Hematopoietic multipotent progenitor cell treated with erythropoietin and hydrocortisone succinate and interleukin-3 and kit ligand, for 4 days (in vitro differentiated cells): ENCODE measurements at places on chromosomes 5 and 9.

GRCh38 chr5:93731987-93732386 is 9.4 kb downstream of the POU5F2 start:
- no peak for DNase-seq

DNA sequence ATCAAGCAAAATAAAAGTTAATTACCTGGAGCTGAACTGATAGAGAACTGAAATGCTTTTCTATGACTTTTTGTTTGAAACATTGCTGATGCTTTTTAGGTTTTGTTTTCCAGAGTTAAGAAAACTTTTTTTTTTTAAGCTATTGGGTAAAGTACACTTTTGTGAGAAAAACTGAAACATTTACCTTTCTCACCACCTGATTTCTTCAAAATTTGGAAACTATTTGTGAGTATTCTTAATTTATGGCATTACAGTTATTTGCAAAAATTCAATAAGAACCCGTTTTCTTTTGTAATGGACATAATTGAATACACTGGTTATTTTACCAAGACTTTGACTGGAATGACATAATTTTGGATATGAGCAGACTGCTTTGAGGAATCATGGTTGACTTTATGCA is 6.6 kb downstream of the C9orf153 start:
- peak; percentile 10 for DNase-seq

DNA sequence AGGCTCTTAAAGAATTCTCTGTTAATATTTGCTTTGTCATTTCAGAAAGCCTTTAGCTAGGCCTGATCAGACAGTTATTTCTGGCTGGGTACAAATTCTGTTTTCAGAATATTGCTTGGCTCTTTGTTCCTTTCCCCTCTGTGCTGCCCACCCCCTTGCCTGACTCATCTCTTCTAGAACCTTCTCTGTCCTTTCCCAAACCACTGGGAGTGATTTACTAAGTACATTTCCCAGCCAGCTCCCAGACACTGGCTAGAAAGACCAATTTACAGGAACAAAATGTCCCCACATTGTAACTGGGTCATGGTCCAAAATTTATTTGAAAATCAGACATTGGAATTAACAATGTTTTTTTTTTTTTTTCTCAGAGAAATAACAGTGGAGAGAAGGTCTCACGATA is 133.1 kb upstream of the MAP1B start:
- DNase-seq = no peak

DNA sequence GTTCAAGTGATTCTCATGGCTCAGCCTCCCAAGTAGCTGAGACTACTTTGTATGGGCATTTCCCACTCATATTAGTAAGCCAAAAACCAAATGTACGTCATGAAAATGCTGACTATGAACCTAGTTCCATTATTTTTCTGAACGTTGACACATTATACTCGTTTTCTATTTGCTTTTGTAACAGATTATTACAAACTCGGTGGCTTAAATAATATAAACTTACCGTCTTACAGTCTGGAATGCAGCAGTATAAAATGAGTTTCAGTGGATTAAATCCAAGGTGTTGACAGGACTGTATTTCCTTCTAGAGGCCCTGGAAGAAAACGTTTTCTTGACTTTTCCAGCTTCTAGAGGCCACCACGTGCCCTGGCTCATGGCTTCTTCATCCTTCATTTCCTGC is 517.0 kb downstream of the GADD45G start:
- no peak for DNase-seq

DNA sequence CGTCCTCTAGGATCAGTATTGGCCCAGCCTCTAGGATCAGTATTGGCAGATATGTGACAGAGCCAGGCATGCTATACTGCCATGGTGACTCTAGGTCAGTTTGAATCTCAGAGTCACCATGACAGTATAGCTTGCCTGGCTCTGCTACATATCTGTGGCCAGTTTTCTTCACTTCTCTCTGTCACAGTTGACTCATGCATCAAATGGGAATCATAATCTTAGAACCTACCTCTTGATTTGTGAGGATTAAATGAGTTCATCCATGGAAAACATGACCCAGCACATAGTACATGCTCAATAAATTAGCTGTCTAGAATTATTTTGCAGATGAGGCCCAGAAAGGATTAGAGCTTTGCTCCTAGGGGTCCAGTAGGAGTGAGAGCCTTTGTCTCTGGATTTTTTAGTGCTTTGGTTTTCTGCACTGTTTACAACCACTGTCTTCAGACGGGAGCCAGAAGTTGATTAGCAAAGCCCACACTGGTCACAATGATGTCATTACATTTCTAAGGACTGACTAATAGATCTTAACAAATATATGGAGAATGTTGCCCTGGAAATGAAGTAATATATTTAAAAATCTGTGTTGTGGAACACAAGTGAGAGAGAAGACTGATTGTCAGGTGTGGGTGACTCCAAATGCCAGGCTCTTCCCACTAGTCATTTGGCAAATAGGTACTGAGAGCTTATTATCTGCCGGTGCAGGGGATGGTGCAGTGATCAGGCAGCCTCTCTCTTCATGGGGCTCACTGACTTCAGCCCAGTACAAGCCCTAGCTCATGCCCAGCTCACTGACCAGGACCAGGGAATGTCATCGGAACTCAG is 76.0 kb downstream of the COL15A1 start:
- DNase-seq = no peak

DNA sequence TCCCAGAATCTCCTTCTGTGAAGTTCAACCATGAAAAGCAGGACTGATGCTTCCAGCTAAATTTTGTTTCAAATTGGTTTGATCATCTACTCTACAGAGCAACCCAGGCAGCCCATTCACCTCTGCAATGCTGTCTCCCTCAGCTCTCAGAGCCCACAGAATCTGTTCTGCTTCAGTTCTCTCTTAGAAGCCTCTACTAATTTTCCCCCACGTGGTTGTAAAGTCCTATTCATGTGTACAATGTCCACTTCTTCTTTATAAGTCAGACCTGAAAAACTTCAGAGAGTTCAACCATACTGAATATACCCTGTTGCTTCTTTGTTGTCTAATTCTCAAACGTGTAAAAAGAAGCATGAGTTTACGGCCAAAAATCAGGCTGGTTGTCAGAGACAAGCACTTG is 21.3 kb upstream of the FAM13B start:
- no peak for DNase-seq
